Neural cell (in vitro differentiated cells): ENCODE measurements at places on chromosomes 3 and 15. TPM values are rescaled to one million over a fixed set of nuclear protein-coding genes. Genes with fewer than 3 reads are reported as not detected.

ZNF774 gene
- polyA plus RNA-seq, result 6.8 and 7.0 TPM in 2 replicates

PIF1 gene
- 0.58 and 0.78 TPM in 2 replicates for polyA plus RNA-seq

GOLGA8N gene
- polyA plus RNA-seq, result 0.61 and 0.68 TPM in 2 replicates

CDHR4 gene
- polyA plus RNA-seq, result not detected in 2 replicates

LRRK1 gene
- 0.06 TPM in 1 of 2 replicates, not detected in the other for polyA plus RNA-seq

EBLN2 gene
- polyA plus RNA-seq, result 4.7 and 8.3 TPM in 2 replicates

MAP4 gene
- polyA plus RNA-seq, result 179 and 186 TPM in 2 replicates
